Suppressor macrophage treated with lipopolysaccharide for 1 hour (primary cell): ENCODE measurements at places on chromosomes 6 and 20.

GRCh38 chr20:3814928-3815495 lies 5.3 kb upstream of the AP5S1 start:
- no peak for DNase-seq

- no peak for DNase-seq
These were observed 89.0 kb upstream of the CDH4 start for GRCh38 chr20:61163031-61163430.

DNA sequence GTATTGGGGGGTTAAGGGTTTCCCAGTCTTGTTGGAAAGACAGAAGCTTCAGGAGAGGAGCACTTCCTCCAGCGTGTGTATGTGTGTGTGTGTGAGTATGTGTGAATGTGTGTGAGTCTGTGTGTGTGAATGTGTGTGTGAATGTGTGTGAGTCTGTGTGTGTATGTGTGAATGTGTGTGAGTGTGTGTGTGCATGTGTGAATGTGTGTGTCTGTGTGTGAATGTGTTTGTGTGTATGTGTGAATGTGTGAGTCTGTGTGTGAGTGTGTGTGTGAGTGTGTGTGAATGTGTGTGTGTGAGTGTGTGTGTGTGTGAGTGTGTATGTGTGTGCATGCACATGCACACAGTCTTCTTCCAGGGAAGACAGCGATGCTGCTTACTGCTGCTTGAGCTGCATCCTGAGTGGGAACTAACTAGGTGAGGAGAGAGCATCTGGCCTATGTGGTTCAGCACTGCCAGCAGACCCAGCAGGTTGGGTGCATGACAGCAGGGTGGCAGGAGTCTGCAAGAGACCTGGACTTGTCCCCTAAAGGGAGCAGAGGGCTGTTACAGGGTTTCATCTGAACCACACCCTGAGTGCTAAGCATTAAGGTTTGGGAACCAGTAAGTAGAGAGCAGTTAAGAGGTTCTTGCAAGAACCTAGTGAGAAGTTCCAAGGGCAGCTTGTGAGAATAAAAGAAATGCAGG lies 22.7 kb upstream of the CCND3 start:
- DNase-seq, result no peak

DNA sequence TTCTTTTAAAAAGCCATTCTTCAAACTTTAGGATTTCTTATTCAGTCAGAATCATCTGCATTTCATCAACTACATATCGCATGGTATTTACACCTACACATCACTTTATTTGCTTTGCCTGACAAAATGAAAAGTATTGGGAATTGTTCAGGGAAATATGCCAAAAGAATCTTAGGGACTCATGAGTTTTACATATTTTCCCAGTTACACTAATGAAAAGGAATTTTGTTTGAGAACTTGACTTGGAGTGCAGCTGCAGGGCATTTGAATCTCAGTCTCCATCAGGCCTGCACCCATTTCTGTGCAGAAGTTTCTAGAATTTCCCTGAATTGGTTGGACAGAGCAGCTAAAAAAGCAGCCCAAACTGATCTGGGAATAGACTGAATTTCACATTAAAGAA lies 65.3 kb downstream of the MTHFD1L start:
- no peak for DNase-seq

- DNase-seq, result no peak
These were observed 138.5 kb downstream of the LINC00237 start for GRCh38 chr20:20967564-20968184.

GRCh38 chr6:53506872-53507271 lies 38.0 kb downstream of the GCLC start:
- no peak for DNase-seq

- no peak for DNase-seq
These were observed 12.5 kb downstream of the JAG1 start for GRCh38 chr20:10661261-10661660.

GRCh38 chr6:45758787-45759471 lies 256.7 kb downstream of the CLIC5 start:
- DNase-seq, result peak; percentile 6

DNA sequence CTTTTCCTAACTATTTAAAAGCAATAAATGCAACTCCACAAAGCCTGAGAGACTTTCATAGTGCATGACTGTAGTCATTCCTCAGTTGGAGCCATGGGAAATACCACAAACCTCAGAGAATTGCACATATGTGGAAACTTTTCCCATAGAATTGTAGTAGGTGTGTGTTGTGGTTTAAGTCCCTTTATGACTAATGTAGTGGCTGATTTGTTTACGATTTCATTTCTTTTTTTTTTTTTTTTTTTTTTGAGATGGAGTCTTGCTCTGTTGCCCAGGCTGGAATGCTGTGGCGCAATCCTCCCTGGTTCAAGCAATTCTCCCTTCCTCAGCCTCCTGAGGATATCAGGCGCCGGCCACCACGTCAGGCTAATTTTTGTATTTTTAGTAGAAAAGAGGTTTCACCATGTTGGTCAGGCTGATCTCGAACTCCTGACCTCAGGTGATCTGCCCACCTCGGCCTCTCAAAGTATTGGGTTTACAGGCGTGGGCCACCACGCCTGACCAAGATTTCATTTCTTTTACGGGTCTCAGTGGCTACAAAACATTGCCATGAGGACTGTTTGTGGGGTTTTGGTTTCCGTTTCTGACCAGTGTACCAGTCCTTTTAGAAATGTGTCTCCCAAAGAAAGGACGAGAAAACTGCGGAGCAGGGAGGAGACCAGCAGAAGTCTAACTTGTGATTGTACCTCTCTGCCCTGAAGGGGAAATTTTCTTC lies 212.1 kb upstream of the MARCKS start:
- DNase-seq, result peak; percentile 90

DNA sequence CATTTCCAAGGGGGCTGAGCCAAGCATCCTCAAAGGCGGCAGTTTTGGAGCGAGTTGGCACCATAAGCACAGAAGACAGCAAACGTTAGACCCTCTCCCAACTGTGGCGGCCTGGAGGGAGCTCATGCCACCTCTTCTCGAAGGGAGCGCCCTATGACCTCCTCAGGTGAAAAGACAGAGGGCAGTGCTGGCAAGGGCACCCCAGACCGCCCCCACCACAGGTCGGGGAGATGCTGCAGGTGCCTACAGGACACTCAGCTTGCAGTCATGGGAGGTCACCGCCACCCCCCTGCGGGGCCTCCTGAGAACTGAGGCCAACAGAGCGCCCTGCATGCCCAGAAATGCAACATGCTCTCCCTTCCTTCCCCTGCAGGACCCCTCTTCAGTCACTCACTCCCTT lies 45.1 kb upstream of the BHLHE23 start:
- no peak for DNase-seq

DNA sequence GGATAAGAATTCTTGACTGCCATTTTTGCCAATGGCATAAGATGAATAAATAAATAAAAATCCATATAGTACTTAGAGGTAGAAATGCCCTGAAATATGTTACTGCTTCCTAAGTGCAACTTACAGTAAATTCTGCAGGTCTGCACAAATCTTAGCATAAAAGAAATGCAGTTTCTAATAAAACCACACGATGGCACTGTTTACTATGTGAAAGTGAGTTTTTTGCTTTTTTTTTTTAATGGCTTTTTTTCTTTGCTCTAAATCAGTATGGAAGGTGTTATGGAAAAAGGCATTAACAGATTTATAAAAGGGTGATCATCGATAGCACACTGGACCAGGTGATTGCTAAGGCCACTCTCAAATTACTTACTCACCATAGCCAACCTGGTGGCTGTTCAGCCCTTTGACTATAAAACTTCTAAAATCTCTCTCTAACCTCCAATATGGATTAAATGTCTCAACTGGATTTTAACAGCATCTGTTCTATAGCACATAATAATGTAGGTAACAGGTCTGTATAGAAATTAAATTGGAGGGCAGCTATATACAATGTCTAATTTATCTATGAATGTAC lies 45.8 kb downstream of the AHI1 start:
- DNase-seq, result peak; percentile 50

GRCh38 chr6:153976921-153977693 lies 61.9 kb upstream of the OPRM1 start:
- no peak for DNase-seq

- DNase-seq, result no peak
These were observed 19.1 kb downstream of the PIM1 start for GRCh38 chr6:37188962-37189510.

DNA sequence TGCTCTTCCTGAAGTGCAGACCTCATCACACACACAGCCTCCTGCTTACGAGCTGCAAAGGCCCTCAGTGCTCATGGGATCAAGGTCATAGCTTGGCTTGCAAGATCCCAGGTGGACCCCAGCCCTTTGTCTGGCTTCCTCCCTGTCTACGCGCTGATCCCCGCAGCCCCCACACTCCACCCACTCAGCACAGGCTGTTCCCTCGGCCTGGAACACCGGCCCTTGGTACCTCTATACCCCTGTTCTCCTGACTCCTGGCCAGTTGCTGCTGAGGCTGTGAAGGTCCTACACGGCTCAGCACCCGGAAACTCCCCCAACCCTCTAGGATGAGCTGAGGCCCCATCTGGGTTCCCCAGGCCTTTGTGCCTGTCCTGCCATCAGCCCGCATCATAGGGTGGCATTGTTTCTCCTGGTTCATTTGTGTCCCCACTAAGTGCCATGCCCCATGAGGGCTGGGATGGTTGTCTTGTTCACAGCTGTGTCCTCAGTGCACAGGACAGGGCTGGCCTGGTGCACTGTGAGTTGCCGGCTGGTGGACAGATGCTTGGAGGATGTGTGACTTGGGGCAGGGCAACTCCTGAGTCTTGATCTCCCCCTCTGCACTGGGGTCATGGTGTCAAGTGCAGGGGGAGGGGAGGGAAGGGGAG lies 57.0 kb downstream of the ADNP start:
- DNase-seq, result no peak

DNA sequence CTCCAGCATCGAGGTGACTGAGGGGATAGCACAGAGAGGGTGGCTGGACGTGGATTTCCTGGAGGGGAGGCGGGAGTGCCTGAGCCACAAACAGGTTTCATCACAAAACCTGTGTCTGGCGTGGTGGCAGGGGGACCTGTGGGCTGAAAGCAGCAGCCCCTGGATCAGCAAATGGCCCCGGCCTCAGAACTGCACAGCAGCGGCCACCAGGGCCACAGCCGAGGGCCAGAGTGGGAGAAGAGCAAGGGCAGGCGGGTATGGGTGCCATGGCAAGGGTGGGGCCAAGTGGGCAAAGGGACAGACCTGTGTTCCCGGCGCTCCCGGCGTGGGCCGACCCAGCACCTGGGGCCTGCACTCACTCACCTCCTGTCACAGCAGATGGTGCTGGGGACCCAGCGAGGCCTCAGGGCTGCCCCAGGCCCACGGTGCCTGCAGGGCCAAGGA lies 19.0 kb downstream of the NTSR1 start:
- DNase-seq, result no peak

- DNase-seq, result peak; percentile 35
These were observed 697 bp downstream of the PPT2 start for GRCh38 chr6:32154514-32155161.

DNA sequence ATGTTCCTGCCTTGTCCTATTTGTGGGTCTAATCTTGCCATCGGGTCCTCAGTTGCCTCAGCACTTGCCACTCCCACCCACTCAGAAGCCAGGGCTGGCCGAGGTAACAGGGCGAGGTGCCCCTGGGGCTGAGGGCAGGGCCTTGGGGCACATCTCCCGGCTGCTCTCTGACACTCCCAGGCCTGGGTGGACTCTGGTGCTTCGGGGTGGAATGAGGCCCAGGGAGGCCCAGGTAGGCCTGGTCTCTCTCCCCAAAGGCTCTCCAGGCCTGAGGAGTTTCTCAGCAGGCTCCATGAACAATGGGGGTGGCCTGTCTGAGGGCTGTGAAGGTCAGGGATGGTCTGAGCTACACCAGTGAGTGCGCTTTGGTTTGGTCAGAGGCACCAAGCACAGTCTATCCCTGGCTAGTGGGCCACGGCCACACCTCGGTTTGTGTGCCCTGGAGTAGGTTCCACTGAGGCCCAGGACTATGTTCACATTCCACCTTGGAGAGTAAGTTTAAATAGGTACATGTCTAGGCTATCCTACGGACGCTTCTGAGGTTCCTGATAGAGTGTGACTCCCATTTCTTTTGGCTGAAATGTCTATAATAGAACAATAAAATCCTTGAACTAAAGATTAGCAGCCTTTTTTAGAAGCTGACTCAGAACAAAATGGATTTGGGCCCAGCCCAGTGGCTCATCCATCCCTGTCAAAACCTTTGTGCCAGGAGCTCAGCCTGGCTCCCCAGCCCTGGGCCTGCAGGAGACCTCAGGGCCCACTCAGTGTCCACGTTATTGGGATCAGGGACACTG lies 78.8 kb downstream of the SLC24A3 start:
- DNase-seq, result no peak

DNA sequence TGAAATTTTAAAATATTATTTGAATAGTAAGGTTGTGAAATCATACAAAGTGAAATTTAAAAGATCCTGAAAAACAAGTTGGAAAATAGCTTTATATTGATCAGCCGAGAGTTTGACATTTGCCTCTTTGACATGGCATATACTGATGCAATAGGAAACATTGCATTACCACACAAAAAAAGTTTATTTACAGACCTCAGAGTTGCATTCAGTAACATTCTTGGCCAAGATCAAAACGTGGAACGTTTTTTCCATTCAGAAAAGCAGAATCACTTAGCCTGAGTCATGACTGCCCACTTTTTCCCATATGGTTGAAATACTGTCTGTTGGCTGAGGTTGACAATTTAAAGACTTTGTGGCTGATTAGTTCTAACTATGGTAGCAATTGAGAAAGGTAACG lies 55.1 kb upstream of the BACH2 start:
- peak; percentile 86 for DNase-seq

DNA sequence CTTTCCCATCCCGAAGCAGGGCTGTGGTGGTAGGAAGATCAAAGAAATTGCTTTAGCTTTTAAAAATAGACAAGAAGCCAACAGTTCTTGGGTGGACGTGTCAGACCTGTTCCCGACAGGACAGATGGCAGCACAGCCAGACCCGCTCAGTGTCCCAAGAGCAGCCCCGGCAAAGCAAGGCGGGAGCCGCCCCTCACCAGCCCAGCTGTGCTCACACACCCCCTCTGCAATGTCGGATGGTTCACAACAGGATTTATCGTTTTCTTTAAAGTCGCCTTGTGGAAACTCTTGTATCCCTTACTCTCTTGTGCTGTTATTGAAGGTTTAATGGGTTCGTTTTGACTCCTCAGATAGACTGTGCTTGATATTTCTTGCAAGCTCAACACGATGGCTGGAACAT lies 302.4 kb downstream of the THBS2 start:
- no peak for DNase-seq

GRCh38 chr6:142856624-142857232 lies 88.2 kb downstream of the HIVEP2 start:
- no peak for DNase-seq

GRCh38 chr6:72952808-72953630 lies 272.3 kb downstream of the KHDC1L start:
- no peak for DNase-seq

DNA sequence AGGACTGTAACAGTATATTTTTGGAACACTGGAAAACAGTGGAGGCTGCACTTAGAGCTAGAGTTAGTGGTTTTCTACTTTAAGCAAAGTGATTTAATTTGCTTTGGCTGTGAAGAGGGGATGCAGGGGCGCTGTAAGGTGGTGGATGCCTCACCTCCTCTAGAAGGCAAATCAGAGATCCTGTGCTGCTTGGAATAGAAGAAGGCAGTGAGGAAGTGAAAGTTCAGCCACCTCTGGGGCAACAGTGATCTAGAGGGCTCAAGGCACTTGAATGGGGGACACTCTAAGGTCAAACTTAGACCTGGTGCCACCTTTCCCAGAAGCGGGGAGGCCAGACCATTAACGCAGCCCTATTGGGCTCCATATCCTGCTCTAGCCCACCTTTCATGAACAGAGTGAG lies 19.0 kb upstream of the SNRPB2 start:
- no peak for DNase-seq

GRCh38 chr6:34522761-34523160 lies 33.4 kb downstream of the SPDEF start:
- no peak for DNase-seq
